Smooth muscle cell of trachea (primary cell): ENCODE measurements at places on chromosomes 4 and X. TPM values are rescaled to one million over a fixed set of nuclear protein-coding genes. Genes with fewer than 3 reads are reported as not detected.

AMBN gene
- total RNA-seq, result not detected in 2 replicates

AWAT2 gene
- total RNA-seq, result not detected in 2 replicates

GASK1B gene
- total RNA-seq, result 77.5 and 110 TPM in 2 replicates

RNF212 gene
- 1.5 and 4.6 TPM in 2 replicates for total RNA-seq

RP2 gene
- total RNA-seq, result 10.8 and 21.5 TPM in 2 replicates

METAP1 gene
- 25.3 and 49.3 TPM in 2 replicates for total RNA-seq

STBD1 gene
- total RNA-seq, result 9.4 and 10.0 TPM in 2 replicates

CLDN34 gene
- total RNA-seq, result not detected in 2 replicates

EPGN gene
- total RNA-seq, result 0.15 and 0.17 TPM in 2 replicates

TAF7L gene
- total RNA-seq, result 0.50 and 0.58 TPM in 2 replicates

NXF3 gene
- not detected in 2 replicates for total RNA-seq

PCDH7 gene
- 8.9 and 10.3 TPM in 2 replicates for total RNA-seq

NOX1 gene
- total RNA-seq, result under 0.01 TPM in 1 of 2 replicates, not detected in the other

AKAP4 gene
- not detected in 2 replicates for total RNA-seq

CXCL5 gene
- total RNA-seq, result 0.73 and 0.83 TPM in 2 replicates

PNMA5 gene
- total RNA-seq, result not detected in 2 replicates

UNC5C gene
- total RNA-seq, result 2.5 and 4.9 TPM in 2 replicates

TLR10 gene
- 0.15 TPM in 1 of 2 replicates, not detected in the other for total RNA-seq

ADH1C gene
- 2.3 and 5.5 TPM in 2 replicates for total RNA-seq

IL13RA2 gene
- total RNA-seq, result 44.8 and 103 TPM in 2 replicates

MTTP gene
- 0.15 and 0.50 TPM in 2 replicates for total RNA-seq

TLL1 gene
- total RNA-seq, result 0.15 and 0.17 TPM in 2 replicates

AFM gene
- total RNA-seq, result not detected in 2 replicates
